ENCODE measurements at places on chromosomes 12 and 14.

- H3K4me3 ChIP-seq = no peak overlapping the region
- H3K27ac ChIP-seq = no peak overlapping the region
- no peak for DNase-seq
Measured at GRCh38 chr12:110704750-110705149, 15.8 kb upstream of the HVCN1 start.

DNA sequence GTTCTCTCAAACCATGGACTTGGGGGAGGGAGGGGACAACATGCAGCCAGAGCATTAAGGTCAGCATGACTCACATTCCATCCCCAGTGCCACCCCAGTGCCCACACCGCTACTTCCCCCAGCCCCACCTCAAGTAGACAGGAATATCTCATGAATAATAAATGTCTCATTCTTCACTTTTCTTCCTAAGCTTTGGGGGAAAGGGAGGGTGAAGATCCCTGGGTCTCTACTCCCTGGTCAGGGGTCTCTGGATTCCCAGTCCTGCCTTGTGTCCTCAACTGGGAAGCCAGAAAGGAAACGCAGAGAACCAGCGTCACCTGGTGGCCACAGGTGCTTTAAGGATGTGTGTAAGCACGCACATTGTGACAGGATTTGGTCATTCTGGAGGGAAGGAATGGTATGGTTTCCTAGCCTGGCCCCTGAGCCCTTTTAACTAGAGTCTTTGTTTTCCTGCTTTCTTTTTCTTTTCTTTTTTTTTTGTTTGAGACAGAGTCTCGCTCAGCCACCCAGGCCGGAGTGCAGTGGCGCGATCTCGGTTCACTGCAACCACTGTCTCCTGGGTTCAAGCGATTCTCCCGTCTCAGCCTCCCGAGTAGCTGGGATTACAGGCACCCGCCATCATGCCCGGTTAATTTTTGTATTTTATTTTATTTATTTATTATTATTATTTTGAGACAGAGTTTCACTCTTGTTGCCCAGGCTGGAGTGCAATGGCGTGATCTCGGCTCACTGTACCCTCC is 3.4 kb downstream of the GPR84 start:
- H3K4me1 ChIP-seq = peaks cover 34% of the 10 kb centered on the region
- no peak for DNase-seq
- H3K27me3 ChIP-seq = peaks cover 3% of the 10 kb centered on the region
- no peak overlapping the region for H3K4me3 ChIP-seq

GRCh38 chr14:50340963-50341362 is 28.8 kb downstream of the DMAC2L start:
- H3K4me3 ChIP-seq = no peak overlapping the region
- DNase-seq = no peak
- no peaks in the 10 kb centered on the region for H3K36me3 ChIP-seq
- peaks cover 9% of the 10 kb centered on the region for H3K4me1 ChIP-seq
- no peak overlapping the region for H3K27ac ChIP-seq
- H3K27me3 ChIP-seq = no peaks in the 10 kb centered on the region

GRCh38 chr12:111094157-111095010 is 174.0 kb upstream of the MYL2 start:
- H3K27me3 ChIP-seq = peaks cover 28% of the 10 kb centered on the region
- peaks cover 6% of the 10 kb centered on the region for H3K4me1 ChIP-seq
- H3K4me3 ChIP-seq = no peak overlapping the region
- no peak for DNase-seq

DNA sequence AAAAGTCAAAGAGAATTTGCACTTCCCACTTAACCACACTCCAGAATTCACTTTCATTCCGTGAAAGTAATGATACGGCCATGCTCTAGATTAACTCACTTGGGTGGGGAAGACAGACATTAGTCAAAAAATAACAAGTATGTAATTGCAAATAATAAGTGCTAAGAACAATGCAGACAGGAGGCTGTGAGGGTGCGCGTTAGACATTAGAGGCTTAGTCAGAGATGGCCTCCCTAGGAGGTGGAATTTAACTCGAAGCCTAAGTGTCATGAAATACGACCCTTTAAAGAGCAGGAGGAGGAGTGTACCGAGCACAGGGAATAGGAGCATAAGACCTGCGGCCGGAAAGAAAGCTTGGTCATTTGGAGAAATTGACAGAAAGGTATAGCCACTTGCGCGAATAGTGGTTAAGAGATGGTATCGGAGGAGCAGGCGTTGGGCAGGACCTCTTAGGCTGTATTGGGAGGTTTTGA is 628 bp downstream of the SNRPF start:
- H3K4me3 ChIP-seq = peak overlapping the region; percentile 95
- H3K27ac ChIP-seq = peak overlapping the region; percentile 84
- no peaks in the 10 kb centered on the region for H3K27me3 ChIP-seq
- H3K4me1 ChIP-seq = peaks cover 13% of the 10 kb centered on the region
